ENCODE measurements at places on chromosomes 4 and X.

GRCh38 chrX:37652589-37653231 lies 32.9 kb upstream of the XK start:
- no peak for DNase-seq

DNA sequence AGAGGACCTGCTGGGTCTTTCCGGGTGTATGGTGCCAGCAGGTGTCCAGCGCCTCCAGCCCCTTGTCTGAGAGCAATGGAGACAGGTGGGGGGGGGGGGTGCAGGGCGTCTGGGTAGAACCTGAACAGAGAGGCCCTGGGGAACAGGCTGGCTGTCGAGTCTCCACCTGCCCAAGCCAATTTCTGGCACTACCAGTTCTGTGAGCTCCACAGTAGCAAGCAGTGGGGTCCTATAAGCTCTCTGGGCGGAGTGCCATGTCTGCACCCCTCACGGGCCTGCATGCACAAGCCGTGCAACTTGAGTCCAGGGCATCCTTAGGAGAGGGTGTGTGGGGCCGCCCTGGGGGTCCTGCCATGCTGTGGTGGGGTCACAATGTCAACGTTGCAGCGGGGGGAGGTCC lies 10.1 kb upstream of the FGFR3 start:
- no peak for DNase-seq

GRCh38 chrX:68732906-68733493 lies 85.5 kb downstream of the STARD8 start:
- peak; percentile 13 for DNase-seq

DNA sequence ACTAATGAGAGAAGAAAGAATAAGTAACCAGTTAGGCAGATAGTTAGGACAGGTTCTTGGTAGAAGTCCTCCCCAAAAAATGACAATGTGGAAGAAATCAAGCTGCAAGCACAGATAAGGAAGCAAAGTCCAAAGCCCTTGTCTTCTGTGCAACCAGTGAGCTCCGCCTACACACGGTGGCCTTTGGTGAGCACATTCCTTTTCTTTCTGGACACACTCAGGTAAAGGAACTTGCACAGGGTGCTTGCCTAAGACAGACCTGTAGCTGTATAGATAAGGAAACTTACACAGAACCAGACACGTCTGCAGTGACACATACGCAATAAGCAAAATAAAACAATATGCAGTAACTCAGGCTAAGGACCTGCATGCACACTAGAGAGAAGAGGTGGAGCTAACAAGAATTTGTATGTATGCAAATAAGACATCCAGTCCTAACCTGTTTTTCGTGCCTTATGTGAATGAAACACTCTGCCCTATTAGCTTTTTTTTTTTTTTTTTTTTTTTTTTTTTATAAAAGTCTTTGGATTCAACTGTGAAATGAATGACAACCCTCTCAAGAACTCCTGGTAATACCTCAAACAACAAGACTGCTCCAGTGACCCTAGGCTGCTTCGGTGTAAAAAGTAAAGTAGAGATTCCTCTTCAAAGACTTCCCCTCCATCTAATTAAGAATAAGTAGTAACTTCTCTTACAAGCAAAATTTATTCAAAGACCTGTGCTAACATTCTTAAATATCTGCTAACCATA lies 48.8 kb downstream of the UGT2B10 start:
- no peak for DNase-seq

GRCh38 chrX:2483398-2484060 lies 17.2 kb downstream of the DHRSX start:
- no peak for DNase-seq

GRCh38 chr4:71231129-71232055 lies 107.4 kb upstream of the SLC4A4 start:
- DNase-seq = peak; percentile 29

GRCh38 chr4:13966231-13967195 lies 339.0 kb upstream of the BOD1L1 start:
- peak; percentile 75 for DNase-seq

GRCh38 chrX:130299279-130300009 lies 30.7 kb upstream of the ZNF280C start:
- no peak for DNase-seq

DNA sequence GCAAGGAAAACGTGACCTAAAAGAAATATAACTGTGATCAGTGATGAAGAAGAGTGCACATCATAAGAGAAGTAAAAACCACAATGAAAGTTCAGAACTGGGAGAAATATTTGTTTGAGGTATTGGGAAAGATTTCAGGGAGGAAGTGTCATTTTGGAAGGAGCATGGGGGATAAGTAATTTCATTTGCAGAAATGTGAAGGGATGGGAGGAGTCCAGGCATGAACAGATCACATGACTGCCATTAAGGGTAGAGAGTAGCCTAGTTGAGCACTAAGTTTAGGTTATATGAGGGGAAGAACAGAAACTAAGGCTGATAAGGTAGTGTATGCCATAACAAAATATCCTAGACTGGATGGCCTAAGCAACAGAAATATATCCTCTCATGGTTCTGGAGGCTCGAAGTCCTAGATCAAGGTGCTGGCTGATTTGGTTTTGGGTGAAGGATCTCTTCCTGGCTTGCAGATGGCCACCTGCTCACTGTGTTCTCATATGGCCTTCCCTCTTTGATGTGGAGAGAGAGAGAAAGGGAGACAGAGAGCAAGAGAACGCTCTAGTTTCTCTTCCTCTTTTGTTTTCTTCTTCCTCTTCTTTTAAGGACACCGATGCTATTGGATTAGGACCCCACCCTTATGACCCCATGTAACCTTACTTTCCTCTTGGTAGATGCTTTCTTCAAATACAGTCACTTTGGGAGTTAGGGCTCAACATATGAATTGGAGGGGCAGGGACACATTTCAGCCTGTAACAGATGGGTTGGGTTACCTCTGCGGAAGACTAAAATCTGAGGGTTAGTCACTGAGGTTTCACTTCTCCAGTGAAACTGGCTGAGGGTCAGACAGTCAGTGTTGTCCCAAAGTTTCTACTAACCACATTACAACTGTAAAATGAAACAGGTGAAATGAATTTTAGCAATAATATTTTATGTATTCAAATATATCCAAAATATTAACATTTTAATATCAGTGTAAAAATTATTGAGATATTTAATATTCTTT lies 77.9 kb downstream of the EGF start:
- no peak for DNase-seq

DNA sequence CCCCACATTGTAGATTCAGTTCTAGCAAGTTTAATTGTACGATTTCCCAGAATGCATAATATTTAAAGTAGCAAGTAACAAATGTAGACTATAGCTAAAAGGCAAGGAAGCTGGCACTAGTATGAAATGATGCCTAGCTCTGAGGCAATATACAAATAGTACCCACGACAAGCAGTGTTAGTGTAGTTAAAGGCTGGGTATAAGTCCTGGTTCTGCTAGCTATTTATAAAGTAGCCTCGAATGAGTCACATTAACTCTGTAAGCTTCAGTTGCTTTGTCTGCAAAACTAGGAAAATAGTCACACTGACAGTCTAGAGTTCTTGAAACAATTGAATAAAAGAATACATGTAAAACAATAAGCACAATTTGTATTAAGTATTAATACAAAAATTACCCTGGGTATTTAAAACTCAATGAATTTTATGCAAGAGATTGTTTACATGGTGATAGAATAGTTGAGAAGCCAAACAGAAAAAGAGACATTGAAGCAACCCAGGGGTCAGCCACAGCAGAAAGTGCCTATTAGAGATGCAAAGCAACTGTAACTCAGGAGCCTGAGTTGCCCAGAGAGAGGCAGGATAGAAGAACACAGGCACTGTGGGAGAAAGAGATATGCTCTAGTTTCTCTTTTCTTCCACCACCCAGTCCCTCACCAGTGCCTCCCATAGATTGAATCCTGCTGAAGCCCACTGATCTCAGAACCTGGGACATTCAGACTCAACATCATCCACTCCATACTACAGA lies 949.0 kb downstream of the C4orf33 start:
- DNase-seq = no peak

DNA sequence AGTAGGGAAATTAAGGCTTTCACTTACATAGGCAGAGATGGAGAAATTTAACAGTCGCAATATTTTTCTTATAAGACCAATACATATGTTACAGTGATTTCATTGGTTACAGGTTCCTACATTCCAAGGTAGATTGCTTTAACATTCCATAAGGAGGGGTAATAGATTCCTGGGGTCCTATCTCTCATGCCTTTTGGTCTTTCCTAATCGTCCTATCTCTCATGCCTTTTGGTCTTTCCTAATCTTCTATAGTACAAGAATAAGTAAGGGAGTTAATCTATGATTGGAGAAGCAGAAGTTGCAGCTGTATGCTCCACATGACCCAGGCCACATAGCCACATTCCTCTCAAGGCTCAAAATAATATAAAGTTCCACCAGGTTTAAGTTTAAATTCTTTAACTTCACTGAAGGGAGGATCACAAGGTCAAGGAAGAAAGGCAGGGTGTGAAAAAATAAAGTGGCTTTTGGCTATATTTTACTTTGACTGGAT lies 285.0 kb upstream of the BOD1L1 start:
- no peak for DNase-seq

DNA sequence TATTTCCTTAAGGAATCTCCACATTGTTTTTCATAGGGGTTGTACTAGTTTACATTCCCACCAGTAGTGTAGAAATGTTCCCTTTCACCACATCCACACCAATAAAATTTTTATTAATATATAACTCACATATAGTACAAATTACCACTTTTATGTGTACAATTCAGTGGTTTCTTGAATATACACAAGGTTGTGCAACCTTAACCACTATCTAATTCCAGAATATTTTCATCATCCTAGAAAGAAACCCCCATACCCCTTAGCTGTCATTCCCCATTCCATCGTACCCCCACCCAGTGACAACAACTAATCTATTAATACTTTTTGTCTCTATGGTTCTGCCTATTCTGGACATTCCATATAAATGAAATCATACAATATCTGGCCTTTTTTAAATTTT lies 108.3 kb upstream of the USP9X start:
- no peak for DNase-seq

GRCh38 chrX:369563-370101 lies 17.1 kb downstream of the PPP2R3B start:
- no peak for DNase-seq

DNA sequence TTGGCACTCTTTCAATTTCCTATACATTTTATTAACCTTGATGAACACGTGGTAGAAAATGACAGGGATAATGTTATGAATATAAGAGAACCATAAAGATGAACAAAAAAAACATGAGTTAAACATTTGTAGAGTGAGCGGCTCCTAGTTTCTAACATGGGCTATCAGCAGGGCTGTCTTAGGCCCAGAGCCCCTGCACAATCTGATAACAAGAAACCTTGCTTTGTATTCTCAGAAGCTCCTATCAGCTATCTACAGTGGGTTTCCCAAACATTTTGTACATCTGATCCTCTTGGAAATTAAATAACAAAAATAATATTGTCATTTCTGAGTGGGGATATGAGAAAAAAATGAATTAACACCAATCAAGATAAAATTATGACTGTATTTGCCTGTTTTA lies 10.6 kb upstream of the RBPJ start:
- no peak for DNase-seq

DNA sequence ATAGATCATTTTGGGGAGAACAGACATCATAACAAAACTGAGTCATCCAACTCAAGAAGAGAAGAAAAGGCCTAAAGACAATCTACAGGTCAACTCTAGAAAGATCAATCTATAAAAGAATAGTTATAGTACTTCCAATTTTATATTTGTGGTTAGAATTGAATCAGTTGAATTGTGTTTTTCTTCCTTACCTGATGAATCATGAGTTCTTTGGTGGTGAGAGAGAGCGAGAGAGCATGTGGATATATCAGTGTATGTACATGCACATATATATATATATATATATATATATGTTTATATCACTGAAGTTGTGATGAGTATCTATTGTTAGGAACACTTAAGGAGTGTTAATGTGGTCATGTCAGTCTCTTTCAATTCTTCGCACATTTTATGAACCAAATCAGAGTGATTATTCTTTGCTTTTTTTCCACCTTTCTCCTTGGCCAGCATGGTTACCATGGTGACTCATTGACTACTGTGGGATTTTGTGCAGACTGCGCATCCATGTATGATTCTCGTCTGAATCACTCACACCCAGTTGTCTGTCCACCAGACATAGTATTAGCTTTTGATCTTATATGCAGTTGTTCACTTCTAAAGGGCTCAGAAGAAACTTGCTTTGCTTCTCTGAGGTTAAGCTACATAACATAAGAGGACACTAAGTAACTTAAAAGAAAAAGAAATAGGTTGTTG lies 90.4 kb upstream of the RAB40AL start:
- peak; percentile 25 for DNase-seq

- DNase-seq = no peak
These were observed 2.0 kb upstream of the ATRX start for GRCh38 chrX:77788050-77788449.

DNA sequence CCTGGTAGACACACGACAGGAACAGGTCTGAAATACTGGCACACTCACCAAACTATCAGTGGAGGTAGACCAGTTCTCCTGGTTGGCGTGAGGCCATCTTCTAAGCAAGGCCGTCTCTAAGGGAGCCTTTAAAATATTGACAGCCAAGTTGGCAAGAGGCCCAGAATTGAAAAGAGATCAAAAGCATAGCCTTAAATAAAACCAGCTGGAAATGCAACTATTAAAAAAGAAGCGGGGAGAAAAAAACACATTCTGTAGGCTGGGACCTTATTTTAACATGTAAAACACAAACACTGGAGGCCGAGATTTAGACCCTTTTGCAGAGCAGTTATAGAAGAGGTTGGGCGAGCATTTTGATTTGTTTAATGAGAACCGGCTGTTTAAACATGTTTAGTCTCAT lies 233.0 kb upstream of the CLNK start:
- DNase-seq = no peak

- no peak for DNase-seq
These were observed 29.2 kb downstream of the NKX1-1 start for GRCh38 chr4:1376841-1377605.

DNA sequence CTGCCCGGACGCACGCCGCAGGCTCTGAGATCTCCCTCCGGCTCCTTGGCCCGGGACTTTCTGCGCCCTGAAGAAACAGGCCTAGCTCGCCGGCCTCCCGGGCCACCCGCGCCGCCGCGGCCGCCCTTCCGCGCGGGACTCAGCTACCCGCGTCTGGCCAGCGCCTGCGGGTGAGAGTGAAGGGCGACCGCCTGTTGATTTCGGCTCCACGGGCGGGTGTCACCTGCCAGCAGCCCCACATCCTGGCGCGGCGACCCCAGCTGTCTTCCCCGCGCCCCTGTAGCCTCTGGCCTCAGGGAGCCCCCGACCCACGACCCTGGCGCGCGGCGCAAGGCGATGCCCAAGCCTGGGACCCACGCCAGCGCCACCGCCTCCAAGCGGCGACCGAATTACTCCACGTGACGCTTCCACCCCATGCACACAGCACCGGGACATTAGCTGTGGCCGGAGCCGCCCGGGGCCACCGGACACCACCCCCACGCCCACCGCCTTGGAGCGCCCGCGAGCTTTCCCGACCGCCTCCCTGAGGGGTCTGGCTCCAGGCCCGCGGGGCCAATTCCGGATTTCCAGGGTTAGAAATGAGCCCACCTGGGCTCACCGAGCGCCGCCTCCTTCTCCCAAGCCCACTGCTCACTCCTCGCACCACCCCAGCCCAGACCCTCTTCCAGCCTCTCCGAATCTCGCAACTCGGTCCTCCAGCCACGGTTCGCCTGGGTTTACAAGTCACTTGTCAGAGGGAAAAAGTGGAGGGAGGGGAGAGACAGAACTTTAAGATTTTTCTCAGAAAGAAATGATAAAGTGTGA lies 10.2 kb downstream of the ARX start:
- no peak for DNase-seq

GRCh38 chr4:38003102-38003501 lies 42.9 kb downstream of the PTTG2 start:
- no peak for DNase-seq

GRCh38 chr4:83334425-83335241 lies at the start of gene HPSE:
Gene HPSE (minus strand): TSS chr4:83334848. CDS start chr4:83334782, 66 bp downstream.
- peak; percentile 22 for DNase-seq

Data from kidney glomerular epithelial cell (primary cell).